Heart left ventricle (tissue), 16 donors: ENCODE measurements at places on chromosomes 7 and 10. TPM values are rescaled to one million over a fixed set of nuclear protein-coding genes. Genes with fewer than 3 reads are reported as not detected.

DNA sequence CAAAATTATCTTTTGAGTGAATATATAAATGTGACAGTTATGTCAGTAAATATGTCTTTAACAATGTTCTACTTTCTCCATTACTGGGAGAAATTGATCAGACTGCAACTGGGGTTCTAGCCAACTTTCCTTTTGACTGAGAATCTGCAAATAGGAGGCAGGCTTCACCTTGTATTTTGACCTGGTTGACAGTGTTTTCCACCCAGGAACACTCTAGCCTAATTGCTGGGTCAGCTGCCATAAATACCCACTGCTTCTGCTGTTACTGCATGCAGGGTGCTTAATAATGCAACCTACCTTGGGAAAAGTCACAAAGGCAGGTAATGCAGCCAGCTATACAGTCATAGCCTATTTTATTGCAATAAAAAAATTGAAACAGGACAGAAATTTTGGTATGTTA lies 319.0 kb downstream of the DGKB start:
- H3K4me1 ChIP-seq, result no peaks in the 10 kb centered on the region
- H3K27ac ChIP-seq, result no peak overlapping the region
- H3K4me3 ChIP-seq, result no peak overlapping the region
- DNase-seq, result no peak
- H3K27me3 ChIP-seq, result no peaks in the 10 kb centered on the region

Gene PHKG1
- 8.5 TPM for polyA plus RNA-seq

- no peaks in the 10 kb centered on the region for H3K4me1 ChIP-seq
- no peak for DNase-seq
- H3K27me3 ChIP-seq, result no peaks in the 10 kb centered on the region
- no peak overlapping the region for H3K27ac ChIP-seq
Observed at GRCh38 chr7:99740573-99741440, 5.8 kb upstream of the CYP3A7 start.

GRCh38 chr7:18425227-18425626 lies 70.3 kb upstream of the HDAC9 start:
- no peak for DNase-seq
- H3K27me3 ChIP-seq, result no peaks in the 10 kb centered on the region
- no peaks in the 10 kb centered on the region for H3K36me3 ChIP-seq
- H3K27ac ChIP-seq, result no peak overlapping the region

GRCh38 chr10:113041841-113042750 lies 92.0 kb downstream of the TCF7L2 start:
- DNase-seq, result no peak
- H3K36me3 ChIP-seq, result no peaks in the 10 kb centered on the region
- no peaks in the 10 kb centered on the region for H3K27me3 ChIP-seq
- H3K4me1 ChIP-seq, result peaks cover 3% of the 10 kb centered on the region

DNA sequence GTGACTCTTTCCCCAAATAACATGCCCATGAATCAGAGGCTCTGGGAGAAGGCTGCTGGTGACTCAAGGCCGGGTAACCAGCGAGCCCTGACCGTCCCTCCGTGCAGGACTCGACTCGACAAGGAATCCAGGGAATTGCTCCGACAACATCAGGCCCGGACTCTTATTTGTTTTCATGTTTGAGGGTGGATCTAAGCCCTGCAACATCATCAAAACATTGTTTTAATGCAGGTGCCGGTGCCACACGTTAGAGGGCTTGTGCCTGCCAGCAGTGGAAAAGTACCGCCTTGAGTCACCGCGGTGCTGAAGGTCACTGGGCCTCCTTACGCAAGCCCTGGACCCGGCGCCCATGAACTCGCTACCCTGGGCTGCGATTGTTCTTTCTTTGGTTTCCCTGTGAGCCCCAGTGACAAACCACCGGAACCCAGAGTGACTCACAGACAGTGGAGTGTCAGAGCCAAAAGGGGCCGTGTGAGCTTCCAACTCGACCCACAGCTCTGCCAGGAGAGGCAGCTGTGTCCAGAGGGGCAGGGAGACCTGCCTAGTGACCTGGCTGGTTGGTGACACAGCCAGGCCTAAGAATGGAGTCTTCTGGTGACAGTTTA lies 139.4 kb upstream of the SHH start:
- no peak overlapping the region for H3K4me3 ChIP-seq
- DNase-seq, result no peak
- H3K36me3 ChIP-seq, result no peaks in the 10 kb centered on the region
- H3K4me1 ChIP-seq, result no peaks in the 10 kb centered on the region
- H3K27me3 ChIP-seq, result no peaks in the 10 kb centered on the region

Gene LRRC18
- polyA plus RNA-seq, result not detected

- H3K27ac ChIP-seq, result no peak overlapping the region
- H3K4me1 ChIP-seq, result no peaks in the 10 kb centered on the region
- no peak for DNase-seq
- no peak overlapping the region for H3K4me3 ChIP-seq
Observed at GRCh38 chr10:14060320-14061070, 270.2 kb downstream of the FRMD4A start.

Gene FGFBP3
- polyA plus RNA-seq, result 0.46 TPM

Gene AQP1
- 220 TPM for polyA plus RNA-seq
